PC-9 (cell line): ENCODE measurements at places on chromosomes 6 and 20.

GRCh38 chr6:135606392-135606791, 108.9 kb upstream of the AHI1 start:
- DNase-seq = no peak

- no peak for DNase-seq
These were observed 233.3 kb upstream of the RUNX2 start for GRCh38 chr6:45094831-45095230.

DNA sequence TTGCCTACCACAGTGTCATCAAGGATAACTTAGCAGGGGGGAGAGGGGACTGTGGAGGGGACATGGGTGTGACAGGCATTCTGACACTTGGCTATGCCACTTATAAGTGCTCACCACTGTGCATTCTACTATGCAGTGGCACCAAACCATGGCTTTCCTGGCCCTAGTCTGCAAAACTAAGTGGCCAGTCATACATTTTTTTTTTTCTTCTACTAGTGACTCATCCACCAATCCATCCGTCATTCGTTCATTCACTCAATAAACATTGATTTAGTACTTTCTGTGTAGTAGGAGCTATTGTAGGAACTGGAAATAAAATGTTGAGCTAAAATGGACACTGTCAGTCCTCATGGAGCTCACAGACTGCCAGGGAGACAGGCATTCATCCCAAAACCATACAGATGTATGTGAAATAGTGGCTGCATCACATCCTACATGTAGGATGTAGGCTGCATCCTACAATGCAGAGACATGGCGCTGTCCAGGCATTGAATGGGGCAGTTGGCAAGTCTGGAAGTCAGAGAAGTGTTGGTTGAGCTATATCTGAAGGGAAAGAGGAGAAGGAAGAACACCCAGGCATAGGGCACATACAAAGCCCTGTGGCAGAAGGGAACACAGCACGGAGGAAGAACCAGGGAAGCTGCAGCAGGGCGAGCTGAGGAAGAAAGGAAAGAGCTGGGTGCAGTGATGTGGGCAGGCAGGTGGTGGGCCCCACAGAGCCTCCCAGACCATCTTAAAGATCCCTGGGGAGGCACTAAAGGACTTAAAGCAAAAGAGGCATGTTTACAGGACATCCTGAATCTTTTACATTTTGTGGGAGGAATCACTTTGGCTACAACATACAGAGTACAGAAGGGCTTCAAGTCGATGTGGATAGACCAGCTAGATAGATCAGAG, 224.4 kb downstream of the UST start:
- DNase-seq = no peak

DNA sequence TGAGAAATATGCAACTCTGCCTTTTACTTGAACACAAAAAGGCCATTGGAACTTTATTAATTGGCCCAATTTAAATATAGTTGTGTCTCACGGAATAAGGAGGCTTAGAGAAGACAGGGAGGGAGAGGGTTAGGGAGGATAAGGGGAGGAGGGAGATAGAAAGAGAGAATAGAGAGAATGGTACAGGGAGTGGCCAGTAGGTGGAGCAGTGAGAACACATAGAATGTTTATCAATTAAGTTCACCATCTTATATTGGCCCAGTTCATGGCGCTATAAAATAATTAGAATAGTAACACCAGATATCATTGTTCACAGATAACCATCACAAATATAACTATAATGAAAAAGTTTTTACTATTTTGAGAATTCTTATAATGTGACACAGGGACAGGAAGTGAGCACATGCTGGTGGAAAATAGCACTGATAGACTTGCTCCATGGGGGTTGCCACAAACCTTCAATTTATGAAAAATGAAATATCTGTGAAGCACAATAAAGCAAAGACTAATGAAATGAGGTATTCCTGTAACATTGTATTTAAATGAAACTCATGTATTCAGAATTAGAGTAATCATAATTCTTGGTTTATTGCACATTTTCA, 374.1 kb upstream of the MANEA start:
- DNase-seq = no peak

GRCh38 chr6:43775535-43775885, 5.5 kb downstream of the VEGFA start:
- DNase-seq = no peak

DNA sequence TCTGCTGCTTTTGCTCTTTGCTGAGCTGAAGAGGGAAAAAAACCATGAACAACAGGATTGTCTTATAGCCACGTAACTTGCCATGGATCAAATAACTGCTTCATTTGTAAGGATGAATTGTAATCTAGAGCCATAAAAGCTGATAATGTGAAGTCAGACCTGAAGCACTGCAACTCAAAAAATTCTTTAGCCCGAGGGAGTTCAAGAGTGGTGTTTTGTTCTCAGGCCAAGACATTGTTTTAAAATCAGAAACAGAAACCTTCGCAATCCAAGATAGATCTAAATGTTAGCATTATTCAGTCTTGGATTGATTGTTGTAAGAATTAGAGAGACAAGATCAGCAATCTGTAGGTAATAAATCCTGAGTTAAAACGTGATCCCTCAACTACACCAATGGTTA, at the start of gene TRAPPC3L:
Gene TRAPPC3L (minus strand): TSS at position 34 of the 400 bp plus-strand sequence. CDS start 170 bp downstream, outside the sequence.
- no peak for DNase-seq

DNA sequence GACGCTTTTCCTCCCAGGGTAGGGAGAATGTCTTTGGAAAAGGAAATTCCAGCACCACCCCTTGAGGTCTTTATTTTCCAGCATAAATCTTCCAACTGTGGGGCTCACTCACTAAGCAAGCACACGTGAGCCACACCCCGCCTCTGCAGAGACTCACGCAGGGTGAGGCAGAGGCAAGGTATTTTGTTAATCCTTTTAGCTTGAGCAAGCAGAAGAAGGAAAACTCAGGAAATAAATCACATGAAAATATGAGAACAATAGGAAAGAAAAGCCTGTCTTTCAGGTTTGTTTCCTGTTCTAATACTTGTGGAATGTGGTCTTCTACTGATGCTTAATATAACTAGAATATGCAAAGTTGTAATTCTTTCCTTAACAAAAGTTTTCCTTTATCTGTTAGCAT, 4.1 kb upstream of the PHACTR2 start:
- DNase-seq = peak; percentile 77

- DNase-seq = no peak
These were observed 157.7 kb upstream of the LRFN2 start for GRCh38 chr6:40744835-40745234.

DNA sequence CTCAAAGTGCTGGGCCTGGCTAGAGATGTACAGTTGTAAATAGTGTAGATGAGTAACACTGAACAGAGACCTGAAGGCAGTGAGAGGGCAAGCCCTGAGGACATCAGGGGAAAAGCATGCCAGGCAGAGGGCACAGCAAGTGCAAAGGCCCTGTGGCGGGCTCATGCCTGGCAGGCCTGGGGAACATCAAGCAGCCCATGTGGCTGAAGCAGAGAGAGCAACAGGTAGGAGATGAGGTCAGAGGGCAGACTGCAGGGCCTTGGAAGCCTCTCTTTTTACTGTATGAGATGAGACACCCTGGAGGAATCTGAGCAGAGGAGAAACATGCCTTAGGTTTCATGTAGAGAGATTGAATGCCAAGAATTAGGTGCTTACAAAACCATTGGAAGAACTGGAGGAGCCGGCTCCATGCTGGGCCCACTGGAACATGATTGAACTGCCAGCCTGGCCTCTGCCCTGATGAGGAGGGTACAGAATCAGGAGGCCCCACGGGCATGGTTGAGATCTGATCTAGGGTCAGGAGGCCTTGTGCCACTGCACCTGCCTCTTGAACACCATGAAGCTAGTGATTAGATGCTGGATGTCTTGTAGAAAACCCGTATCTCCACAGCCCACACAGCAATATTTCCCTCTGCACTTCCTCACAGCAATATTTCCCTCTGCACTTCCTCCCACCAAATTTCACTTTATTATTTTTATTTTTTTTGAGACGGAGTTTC, 5.9 kb upstream of the HMGA1 start:
- peak; percentile 90 for DNase-seq

DNA sequence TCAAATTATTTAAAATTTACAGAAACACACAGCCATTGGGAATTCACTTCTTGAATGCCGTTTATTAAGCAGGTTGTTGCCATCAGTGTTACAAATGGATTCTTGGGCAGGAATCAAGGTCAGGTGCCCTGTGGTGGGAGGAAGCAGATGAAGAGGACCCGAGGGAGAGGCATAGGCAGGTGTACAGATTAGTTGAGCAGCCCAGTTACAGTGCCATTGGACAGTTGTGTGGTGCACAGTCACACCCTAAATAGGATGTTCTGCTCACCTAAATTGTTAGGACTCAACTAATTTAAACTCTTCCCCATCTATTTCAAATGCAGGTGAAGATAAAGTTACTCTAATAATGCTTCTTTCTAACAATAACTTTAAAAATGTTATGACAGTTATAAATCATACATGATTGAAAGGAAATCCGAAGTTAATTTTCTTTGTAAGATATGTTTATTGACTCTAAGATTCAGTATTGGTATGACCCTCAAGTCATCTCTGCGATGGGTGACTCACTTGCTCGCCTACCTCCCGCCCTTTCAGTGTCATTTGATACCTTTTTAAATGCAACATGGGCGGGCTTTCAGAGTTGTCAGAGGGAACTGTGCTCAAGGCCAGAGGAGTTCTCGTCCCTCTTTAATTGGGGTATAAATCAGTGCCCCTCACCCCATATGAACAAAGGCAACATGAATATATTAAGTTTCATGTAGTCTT, 35.1 kb downstream of the DSE start:
- DNase-seq = no peak

GRCh38 chr6:143772116-143773086, 70.7 kb upstream of the LTV1 start:
- no peak for DNase-seq

DNA sequence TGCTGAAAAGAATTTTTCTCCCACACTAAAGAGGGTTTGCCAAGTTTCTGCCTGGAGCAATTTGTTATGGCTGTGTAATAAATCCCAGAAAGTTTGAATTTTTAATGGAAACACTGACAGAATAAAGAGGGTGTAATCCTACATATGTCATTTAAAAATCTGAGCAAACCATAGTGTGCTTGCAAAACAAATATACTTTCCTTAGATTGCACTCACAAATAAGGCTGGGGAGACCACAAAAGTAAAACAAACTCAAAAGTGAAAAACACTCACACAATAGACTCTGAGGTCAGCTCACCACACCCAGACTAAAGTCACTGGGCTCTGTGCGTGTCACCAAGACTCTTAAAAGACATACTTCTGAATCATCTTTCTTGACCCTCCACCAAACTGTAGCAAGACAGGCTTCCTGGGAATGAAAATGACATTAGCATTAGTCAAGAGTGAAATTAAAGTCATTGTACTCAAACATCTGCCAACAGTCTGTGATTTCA, 4.8 kb upstream of the ATXN1 start:
- DNase-seq = peak; percentile 65

DNA sequence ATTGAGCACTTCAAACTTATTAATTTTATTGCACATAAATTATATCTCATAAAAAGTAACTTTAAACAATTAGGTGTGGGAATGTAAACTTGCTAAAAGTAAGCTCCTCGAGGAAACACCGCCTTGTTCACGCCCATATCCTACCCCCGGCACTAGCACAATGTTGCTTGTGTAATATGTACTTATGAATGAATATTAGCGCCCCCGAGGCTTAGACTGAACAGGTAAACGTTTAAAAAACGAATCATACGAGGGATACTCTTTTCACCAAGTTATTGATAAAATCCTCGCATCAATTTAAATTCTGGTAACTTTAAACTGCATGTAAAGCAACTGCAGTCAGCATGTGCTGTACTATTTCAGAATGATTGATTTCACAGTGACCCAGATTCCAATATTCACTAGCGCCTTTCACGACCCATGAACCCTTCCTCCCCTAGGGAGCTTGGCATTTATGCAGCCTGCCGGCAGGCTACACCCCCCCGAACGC, 637 bp downstream of the TFB1M start:
- DNase-seq = no peak

DNA sequence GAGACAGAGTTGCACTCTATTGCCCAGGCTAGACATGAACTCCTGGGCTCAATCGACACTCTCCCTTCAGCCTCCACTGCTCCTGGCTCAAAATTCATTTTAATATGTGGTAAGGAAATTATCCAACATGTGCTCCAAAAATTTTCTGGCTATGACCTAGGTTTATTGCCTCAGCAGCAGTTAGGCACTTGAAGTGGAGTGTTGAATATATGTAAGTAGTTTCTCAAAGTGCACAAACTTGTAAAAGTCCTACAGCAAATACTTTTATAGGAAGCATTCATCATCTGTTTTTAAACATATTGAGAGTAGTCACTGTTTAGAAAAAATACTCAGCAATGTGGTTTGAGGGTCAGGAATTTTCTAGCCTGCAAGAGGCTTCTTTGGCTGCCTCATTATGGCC, 13.2 kb downstream of the FILIP1 start:
- no peak for DNase-seq

- no peak for DNase-seq
These were observed 2.7 kb downstream of the KHDRBS2 start for GRCh38 chr6:62283365-62283764.

- DNase-seq = no peak
These were observed 151.6 kb upstream of the GMDS start for GRCh38 chr6:2396846-2397630.
